ENCODE measurements at places on chromosomes 4 and X.

DNA sequence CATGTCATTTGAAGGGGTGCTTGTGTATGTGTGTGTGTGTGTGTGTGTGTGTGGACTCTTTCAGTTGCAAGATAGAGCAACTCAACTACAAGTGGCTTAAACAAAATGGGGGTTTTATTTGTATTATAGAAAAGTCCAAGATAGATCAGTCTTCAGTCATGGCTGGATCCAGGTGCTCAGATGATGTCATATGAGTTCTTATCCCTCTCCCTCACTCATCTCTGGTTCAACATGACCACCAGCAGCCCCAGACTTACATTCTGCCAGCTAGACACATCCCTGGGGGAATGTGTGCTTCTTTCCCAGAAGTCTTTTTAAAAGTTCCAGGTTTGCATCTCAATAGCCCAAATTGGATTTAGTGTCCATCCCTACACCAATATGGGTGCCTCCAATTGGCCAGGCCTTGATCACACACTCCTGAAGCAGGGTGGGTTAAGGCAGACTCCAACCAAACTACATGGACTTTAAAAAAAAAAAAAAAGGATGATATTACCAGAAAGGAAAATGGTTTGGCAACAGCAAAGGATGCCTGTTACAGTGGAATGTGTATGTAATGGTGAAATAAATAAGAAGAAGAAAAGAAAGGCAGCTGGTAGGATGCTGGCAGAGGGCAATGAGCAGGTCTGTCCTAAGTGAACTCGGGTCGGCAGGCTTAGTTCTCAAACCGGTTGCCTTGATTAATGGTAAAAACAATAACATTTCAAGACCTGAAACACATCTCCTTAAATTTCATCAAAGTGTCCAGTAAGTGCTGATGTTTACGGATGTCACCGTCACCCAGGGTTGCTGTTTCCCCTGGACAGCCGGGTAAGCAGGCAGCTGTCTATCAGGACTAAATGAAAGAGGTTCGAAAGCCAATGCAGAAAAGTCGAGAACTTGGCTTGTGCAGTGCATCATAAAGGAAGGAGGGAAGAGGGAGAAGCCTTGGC, 107.7 kb downstream of the SMIM20 start:
- DNase-seq = no peak

DNA sequence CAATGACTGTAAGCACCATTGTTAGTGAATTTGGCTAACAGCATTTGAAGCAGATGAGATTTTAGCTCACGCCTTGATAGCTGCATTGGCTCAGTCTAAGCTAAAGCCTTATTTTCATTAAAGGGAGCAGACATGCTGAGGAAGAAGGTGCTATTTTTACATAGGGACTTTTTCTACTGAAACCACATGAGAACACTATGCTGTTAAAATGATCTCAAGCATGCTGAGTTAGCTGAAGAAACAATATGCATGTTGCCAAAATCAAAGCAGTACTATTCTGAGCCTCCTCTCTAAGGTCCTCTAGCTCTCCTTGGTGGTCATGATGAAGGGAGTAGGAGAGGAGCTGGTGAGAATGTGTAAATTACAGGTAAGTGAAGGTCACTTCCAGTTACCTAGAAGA, 134.4 kb upstream of the JADE1 start:
- no peak for DNase-seq

DNA sequence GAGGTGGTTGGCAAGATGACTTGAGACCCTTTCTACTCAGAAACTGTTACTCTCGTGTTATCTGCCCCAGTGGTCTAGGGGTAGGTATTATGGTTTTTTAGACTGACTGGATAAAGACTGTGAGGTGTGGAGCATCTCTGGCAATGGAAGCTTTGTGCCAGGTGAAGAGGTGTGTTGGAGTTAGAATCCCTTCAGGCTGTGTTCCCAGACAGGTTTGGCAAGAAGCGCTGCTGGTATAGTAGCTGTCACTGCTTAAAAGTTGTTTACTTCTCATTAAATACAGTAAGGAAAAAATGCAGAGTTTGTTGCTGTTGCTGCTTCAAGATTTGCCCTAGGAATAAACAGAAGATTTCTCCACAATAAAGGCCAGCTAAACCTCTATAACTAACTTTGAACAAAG, 35.3 kb downstream of the AREG start:
- no peak for DNase-seq

DNA sequence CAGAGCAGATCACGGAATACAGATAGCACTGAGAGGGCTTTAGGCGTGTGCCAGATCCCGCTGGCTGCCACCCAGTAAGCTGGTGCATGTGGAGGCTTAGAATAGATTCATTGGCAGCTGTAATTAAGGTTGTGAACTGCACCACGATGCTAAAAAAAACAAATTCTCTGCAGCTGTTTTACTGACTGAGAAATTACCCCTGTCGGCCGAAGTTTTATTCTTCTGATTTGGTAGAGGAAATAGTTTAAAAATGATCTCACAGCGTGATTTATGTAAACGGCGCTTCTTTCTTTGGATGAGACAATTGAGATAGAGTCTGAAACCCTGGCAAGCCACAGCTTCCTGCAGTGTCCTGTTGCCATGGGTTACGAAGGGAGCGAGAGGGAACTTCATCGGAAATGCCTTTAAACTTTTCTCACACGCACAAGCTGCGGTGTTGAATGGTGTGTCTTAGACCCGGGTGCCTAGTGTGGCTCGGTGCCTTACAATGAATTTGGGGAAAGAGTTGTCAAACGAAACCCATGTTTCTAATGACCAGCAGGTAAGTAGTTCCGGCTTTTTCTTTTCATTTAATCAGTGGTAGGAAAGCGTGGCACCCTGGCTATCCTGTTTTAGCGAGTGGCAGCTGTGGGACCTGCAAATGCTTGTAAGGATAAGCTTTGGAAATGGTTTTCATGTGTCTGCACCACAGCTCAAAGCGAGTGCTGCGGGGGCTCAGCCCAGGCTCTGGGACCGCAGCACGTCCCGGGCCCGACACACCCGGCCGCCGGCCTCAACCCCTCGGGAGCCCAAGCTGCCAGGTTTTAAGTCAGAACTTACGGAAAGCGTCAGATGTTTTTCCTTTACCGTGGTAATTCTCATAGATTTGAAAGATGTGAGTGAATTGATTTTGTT, 71.7 kb upstream of the HGFAC start:
- DNase-seq = no peak

- no peak for DNase-seq
Measured at GRCh38 chrX:120769576-120770341, 105.9 kb downstream of the CT47B1 start.

DNA sequence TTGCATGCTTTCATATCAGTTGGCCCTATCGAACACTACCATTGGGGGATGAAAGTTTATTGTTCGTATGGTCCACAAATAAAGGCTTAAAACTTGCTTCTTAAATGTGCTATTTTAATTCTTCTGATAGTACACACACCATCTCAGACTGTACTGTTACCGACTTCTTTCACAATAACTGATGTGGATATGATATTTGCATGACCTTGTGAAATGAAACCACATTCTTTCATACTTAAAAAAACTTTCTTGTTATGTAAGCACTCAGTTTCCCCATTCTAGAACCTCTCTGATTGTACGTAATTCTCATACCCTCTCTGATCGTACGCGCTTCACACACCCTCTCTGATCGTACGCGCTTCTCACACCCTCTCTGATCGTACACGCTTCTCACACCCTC, 12.0 kb upstream of the WDR19 start:
- DNase-seq = no peak
